GM23248 (cell line): ENCODE measurements at places on chromosomes 12 and 14. TPM values are rescaled to one million over a fixed set of nuclear protein-coding genes. Genes with fewer than 3 reads are reported as not detected.

UTP20 gene
- 13.4 and 15.4 TPM in 2 replicates for total RNA-seq

RIMKLB gene
- total RNA-seq, result 21.9 and 23.2 TPM in 2 replicates

SELPLG gene
- total RNA-seq, result 4.4 and 6.1 TPM in 2 replicates

CARMIL3 gene
- total RNA-seq, result under 0.01 TPM in 1 of 2 replicates, not detected in the other

SARNP gene
- total RNA-seq, result 53.6 and 65.1 TPM in 2 replicates

KERA gene
- total RNA-seq, result not detected in 2 replicates

COX8C gene
- total RNA-seq, result not detected in 2 replicates

ISM2 gene
- 2.6 TPM in 1 of 2 replicates, not detected in the other for total RNA-seq

PNP gene
- total RNA-seq, result 23.6 and 39.6 TPM in 2 replicates

SRGAP1 gene
- 12.4 and 13.0 TPM in 2 replicates for total RNA-seq

LHX5 gene
- total RNA-seq, result not detected in 2 replicates

CD4 gene
- total RNA-seq, result not detected in 2 replicates

LRP6 gene
- 19.2 and 20.1 TPM in 2 replicates for total RNA-seq

ADAM21 gene
- 0.97 TPM in 1 of 2 replicates, not detected in the other for total RNA-seq

CATSPERB gene
- 0.11 TPM in 1 of 2 replicates, not detected in the other for total RNA-seq

ANKS1B gene
- total RNA-seq, result not detected in 2 replicates

WSCD2 gene
- total RNA-seq, result not detected in 2 replicates

PLBD1 gene
- total RNA-seq, result 0.51 and 0.65 TPM in 2 replicates

DPPA3 gene
- not detected in 2 replicates for total RNA-seq

NOXRED1 gene
- total RNA-seq, result not detected in 2 replicates

BAZ1A gene
- total RNA-seq, result 12.4 and 13.8 TPM in 2 replicates

SIX4 gene
- 9.2 and 12.2 TPM in 2 replicates for total RNA-seq

SLC17A8 gene
- not detected in 2 replicates for total RNA-seq

CLEC2D gene
- total RNA-seq, result 0.54 and 6.6 TPM in 2 replicates

NEK9 gene
- total RNA-seq, result 27.6 and 41.0 TPM in 2 replicates

PPP2R3C gene
- 18.5 and 25.7 TPM in 2 replicates for total RNA-seq

USP44 gene
- total RNA-seq, result 0.25 and 0.76 TPM in 2 replicates

COX6A1 gene
- total RNA-seq, result 247 and 358 TPM in 2 replicates

SERPINA4 gene
- not detected in 2 replicates for total RNA-seq

NRIP2 gene
- total RNA-seq, result not detected in 2 replicates

TAS2R14 gene
- total RNA-seq, result 0.76 and 1.2 TPM in 2 replicates

IL23A gene
- total RNA-seq, result not detected in 2 replicates
